NT2/D1 (cell line): ENCODE measurements at places on chromosomes 12 and 14.

DNA sequence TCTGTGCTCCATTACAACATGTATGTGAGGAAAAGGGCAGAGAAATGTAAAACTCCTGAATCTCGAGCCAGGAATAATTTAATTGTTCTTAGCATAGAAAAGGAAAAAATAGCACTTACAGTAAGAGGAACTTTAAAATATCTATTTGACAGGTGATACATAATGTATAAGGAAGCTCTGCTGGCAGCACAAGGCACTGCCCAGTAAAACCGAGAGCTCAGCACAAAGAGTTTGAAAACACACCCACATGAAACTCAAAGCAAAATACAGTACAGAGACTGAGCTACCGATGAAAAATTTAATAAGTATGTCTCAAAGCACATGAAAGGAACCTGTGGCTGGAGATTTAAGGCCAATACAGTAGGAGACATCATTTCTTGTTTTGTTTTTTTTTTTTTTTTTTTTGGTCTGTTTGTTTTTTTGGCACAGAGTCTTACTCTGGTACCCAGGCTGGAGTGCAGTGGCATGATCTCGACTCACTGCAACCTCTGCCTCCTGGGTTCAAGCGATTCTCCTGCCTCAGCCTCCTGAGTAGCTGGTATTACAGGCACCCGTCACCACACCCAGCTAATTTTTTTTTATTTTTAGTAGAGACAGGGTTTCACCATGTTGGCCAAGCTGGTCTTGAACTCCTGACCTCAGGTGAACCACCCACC, 19.2 kb downstream of the CLIP1 start:
- no peak for DNase-seq

- no peak for DNase-seq
Measured at GRCh38 chr12:77817276-77817675, 13.4 kb upstream of the NAV3 start.

- DNase-seq = no peak
Measured at GRCh38 chr12:110845339-110845682, 1.5 kb upstream of the CCDC63 start.

DNA sequence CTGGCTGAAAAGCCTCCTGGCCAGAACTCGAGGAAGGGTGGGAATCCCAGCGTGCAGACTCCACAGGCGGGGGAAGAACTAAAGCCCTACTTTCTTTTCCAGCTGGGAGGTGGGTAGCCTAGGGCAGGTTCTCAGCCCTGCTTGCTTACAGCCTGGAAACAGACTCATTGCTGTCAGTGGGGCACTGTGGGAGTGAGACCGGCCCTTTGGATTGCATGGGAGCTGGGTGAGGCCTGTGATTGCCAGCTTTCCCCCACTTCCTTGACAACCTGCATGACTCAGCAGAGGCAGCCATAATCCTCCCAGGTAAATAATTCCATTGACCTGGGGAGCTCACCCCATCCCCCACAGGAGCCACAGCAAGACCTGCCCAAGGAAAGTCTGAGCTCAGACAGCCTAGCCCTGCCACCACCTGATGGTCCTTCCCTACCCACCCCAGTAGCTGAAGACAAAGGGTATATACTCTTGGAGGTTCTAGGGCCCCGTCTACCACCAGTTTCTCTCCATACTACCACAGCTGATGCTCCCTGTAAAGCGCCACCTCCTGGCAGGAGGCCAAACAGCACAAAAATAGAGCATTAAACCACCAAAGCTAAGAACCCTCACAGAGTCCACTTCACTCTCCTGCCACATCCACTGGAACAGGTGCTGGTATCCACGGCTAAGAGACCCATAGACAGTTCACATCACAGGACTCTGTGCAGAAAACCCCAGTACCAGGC, 294.1 kb downstream of the SEC23A start:
- no peak for DNase-seq

- no peak for DNase-seq
Measured at GRCh38 chr12:86521870-86522269, 265.7 kb upstream of the MGAT4C start.

DNA sequence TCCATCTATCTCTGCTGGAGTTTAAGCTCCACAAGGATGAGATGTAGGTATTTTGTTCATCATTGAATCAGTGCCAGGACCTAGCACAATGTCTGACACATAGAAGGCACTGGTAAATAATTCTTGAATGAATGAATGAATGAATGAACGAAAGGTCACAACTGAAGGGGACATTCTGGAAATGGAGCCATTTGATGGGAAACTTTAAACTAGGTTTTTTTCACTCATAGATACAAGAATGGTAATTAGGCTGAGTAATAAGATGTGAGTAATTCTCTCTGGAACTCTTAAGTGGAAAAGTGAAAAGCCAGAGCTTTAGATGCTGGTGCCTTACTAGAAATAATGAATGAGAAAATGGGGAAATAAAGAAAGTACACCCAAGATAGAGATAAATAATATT, 44.3 kb downstream of the SCN8A start:
- no peak for DNase-seq

DNA sequence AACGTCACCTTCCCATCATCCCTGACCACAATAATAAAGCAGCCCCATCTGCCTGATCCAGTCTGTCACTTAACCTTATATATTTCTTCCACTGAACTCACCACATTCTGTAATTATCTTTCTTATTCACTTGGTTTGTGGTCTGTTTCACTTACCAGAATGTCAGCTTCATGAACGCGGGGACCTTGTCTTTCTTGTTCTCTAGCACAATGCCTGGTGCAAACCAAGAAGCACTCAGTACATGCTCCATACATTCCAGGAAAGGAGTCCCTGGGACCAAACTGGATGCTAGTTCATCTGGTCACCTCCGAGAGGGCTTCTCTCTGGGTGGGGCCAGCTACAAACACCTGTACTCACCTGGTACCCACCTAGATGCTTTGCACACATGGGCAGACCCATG, 17.4 kb upstream of the ANKRD33 start:
- DNase-seq = no peak

GRCh38 chr12:98924-99352, 32.4 kb downstream of the IQSEC3 start:
- no peak for DNase-seq

- no peak for DNase-seq
Measured at GRCh38 chr12:121223292-121224285, 13.7 kb downstream of the P2RX4 start.

- DNase-seq = no peak
Measured at GRCh38 chr14:36503771-36504741, 16.0 kb downstream of the NKX2-1 start.

DNA sequence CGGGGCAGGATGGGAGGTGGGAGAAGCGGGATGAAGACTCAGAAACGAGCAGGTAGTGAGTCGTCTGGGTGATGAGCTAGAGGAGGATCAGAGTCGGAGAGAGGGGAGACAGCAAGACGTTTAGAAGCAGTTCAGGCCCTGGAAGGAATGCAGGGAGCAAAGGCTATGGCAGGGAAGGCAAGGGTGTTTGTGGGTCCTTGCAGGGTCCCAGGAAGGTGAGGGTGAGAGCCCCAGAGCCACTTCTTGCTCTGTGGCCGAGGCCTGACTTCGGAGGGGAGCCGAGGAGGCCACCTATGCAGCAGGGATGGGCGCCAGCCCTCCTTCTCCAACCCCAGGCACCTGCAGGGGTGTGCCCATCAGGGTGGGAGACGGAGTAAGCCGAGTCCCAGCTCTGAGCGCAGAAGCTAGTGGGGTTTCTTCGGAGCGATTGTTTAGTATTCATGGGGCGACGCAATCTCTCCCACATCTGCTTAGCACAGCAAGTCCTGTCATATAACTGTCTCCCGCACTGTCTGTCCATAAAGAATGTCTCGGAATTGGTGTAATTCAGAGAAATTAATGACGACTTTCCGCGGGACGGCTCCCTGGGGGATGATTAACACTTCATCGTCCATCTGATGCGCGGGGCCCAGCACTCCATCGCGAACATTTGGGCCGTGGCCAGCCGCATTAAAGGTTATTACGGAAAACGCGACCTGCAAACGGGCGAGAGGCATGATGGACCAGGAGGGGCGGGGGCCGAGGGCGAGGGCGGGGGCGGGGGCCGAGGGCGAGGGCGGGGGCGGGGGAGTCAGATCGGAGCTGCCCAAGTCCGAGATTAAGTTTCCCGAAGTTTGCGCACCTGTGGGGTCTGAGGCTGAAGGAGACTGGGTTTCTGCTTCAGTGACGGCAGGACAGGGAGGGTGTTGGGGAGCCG, 12.2 kb upstream of the CALCOCO1 start:
- no peak for DNase-seq

DNA sequence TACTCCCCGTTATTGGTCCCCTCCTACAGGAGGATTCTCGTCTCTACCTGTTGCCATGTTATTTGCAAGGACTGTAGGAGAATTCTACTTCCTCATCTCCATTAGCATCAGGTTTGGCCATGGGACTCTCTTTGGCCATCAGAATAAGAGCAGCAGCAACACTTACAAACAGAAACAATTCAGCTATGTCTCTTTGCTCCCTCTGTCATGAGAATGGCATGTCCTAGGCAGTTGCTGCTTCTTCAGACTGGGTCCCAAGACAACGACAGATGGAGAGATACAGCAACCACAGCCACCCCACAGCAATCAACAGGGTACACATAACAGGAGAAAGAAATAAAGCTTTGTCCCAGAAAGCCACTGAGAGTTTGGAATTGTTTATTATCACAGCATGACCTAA, 19.7 kb downstream of the SLC41A2 start:
- DNase-seq = no peak

DNA sequence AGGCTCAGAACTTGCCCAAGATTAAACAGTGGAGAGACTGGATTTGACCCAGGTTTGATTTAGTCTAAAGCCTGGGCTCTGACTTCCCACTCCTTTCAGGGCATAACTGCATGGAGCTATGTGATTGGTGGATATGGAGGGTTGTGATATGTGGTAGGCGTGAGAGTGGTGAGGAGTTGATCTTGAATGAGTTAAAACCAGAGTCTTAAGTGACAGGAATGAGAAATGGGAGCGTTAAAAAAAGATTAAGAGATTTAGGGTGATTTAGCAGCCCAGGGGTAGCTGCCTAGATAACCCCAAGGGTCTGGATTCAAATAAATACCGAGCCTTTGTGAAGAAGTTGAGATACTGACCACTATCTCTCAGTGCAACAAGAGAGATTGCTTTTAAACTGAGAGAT, 8.4 kb downstream of the SYNDIG1L start:
- DNase-seq = no peak

- DNase-seq = no peak
Measured at GRCh38 chr12:22374508-22374907, 40.0 kb upstream of the ST8SIA1 start.

GRCh38 chr14:75303381-75303789, 24.8 kb downstream of the FOS start:
- DNase-seq = no peak

GRCh38 chr14:63760014-63760413, 32.1 kb upstream of the SGPP1 start:
- no peak for DNase-seq

GRCh38 chr14:41457393-41457792, 149.3 kb upstream of the LRFN5 start:
- DNase-seq = no peak

GRCh38 chr12:66352197-66352596, 49.9 kb downstream of the HELB start:
- DNase-seq = peak; percentile 63

DNA sequence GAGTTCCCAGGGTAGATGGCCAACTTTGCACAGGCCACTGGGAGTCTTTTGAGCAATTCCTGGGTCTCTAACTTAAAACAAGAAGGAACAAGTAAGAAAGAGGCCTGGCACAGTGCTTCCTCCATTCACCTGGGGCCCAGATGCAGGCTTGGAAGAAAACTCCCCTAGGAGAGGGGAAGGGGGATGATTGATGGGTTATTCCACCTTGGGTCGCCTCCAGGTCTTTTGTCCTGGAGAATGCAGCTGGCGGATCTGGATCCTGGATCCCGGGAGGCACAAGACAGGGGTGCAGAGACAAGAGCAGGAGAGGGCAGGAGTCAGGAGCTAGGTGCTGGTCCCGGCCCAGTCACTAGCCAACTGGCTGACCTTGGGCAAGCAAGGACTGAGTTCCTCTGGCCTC, 74.5 kb downstream of the ESRRB start:
- DNase-seq = no peak

- DNase-seq = no peak
Measured at GRCh38 chr14:61154641-61155040, 126.5 kb downstream of the TMEM30B start.

GRCh38 chr12:27524494-27524835, 459 bp downstream of the PPFIBP1 start:
- no peak for DNase-seq

DNA sequence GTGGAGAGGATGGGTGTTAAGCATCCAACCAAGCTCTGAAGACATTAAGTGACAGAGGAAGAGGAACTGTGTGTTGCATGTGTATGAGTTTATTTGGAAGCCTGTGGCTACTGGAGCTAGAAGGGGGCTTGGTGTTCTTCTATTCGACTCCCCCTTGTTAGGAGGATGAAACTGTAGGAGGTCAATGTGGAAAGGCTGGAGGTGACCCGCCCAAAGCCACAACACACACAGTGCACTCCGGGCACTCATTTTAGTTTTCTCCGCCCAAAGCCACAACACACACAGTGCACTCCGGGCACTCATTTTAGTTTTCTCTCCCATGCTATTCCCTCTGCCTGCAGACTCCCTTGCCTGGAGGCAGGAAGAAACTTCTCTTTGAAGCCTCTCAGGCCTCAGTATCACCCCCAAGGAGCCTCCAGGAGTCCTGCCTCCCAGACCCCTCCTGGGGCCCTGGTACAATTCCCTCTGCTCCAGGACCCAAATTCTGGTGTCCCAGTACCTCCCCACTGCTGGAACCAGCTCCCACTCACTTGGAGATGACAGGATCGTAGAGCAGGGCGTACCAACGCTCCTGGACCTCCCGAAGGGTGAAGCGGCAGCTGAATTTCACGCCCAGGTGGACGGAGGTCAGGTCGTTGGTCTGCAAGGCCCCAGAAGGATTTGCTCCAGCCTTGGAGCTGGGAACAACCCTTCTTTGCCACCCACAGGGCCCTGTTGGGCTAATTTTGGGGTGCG, 3.8 kb downstream of the MCRS1 start:
- no peak for DNase-seq

GRCh38 chr12:3061059-3061458, 16.1 kb upstream of the TSPAN9 start:
- DNase-seq = no peak

DNA sequence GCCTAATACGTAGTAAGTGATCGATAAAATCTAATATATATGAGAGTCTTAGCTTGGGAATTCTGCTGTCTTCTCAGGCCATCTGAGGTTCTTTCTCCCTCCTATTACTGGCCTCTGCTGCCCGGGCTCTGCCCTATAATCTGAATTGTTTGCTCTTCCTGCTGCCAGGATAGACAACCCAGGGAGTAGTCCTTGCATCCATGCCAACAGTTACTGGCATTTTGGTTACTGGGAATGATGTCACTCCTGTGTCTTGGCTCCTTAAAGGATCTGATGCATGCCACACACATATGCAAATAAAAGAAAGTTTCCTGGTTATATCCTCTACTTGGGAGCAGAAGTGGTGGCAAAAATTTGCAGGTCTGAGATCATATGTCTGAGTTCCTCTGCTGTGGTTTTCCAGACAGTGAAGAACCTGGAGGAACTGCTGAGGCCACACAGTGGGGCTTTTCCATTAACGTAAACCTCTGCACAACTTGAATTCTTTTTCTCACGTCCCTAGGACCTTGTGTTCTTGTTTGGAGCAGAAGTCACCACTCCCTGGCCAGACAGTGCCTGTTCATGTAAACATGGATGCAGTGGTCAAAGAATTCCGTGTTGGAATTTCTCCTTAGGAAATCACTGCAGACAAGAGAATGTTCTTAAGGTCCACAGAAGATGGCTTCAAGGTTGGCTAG, 320.6 kb upstream of the TBX3 start:
- no peak for DNase-seq

- DNase-seq = no peak
Measured at GRCh38 chr14:74140374-74140850, 55.7 kb downstream of the LIN52 start.
